ENCODE measurements at places on chromosomes 6 and 20. TPM values are rescaled to one million over a fixed set of nuclear protein-coding genes. Genes with fewer than 3 reads are reported as not detected.

The MUC21 gene
- 0.65 TPM for total RNA-seq

The LY6G6F gene
- not detected for total RNA-seq

The FOXA2 gene
- 17.5 TPM for total RNA-seq

The TSBP1 gene
- not detected for total RNA-seq

The CCN6 gene
- total RNA-seq: not detected

DNA sequence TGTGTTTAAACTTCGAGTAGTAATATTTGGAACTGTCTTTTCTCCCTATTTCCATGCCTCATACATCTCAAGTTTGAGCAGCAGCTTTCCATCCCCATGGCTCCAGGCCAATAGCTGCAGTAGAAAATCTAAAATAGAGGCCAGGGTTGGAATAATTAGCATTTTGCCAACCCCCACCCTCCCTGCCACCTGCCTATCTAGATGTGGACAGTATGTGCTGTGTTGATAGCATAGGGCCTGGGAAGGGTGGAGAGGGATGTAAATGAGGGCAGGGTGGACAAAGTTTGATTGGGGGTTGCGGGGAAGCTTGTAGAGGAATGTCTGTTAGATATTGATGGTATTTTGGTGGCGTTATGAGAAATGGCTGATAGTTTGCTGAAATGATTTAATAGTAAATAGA is 5.6 kb downstream of the TOP1 start:
- H3K27me3 ChIP-seq: no peaks in the 10 kb centered on the region
- H3K4me1 ChIP-seq: peaks cover 66% of the 10 kb centered on the region
- peak overlapping the region; percentile 17 for H3K27ac ChIP-seq
- H3K4me3 ChIP-seq: peak overlapping the region; percentile 27
- peaks cover 37% of the 10 kb centered on the region for H3K36me3 ChIP-seq

DNA sequence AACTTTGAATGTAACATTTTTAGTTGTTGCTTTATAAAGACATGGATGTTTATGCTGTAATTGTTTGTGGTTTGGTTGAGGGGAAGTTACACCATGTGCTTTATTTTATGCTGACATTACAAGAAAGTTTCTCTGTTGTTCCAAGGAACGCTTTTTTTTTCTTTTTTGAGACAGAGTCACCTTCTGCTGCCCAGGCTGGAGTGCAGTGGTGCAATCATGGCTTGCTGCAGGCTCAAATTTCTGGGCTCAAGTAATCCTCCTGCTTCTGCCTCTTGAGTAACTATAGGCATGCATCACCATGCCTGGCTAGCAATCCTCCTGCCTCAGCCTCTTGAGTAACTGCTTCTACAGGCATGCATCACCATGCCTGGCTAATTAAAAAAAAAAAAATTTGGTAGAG is 21.0 kb upstream of the IFNGR1 start:
- H3K27ac ChIP-seq: no peak overlapping the region
- no peaks in the 10 kb centered on the region for H3K36me3 ChIP-seq
- no peaks in the 10 kb centered on the region for H3K27me3 ChIP-seq
- no peaks in the 10 kb centered on the region for H3K4me1 ChIP-seq

GRCh38 chr6:100084991-100085364 is 91.0 kb upstream of the MCHR2 start:
- H3K36me3 ChIP-seq: no peaks in the 10 kb centered on the region
- no peak overlapping the region for H3K4me3 ChIP-seq
- no peaks in the 10 kb centered on the region for H3K27me3 ChIP-seq
- no peaks in the 10 kb centered on the region for H3K4me1 ChIP-seq
- no peak for DNase-seq

DNA sequence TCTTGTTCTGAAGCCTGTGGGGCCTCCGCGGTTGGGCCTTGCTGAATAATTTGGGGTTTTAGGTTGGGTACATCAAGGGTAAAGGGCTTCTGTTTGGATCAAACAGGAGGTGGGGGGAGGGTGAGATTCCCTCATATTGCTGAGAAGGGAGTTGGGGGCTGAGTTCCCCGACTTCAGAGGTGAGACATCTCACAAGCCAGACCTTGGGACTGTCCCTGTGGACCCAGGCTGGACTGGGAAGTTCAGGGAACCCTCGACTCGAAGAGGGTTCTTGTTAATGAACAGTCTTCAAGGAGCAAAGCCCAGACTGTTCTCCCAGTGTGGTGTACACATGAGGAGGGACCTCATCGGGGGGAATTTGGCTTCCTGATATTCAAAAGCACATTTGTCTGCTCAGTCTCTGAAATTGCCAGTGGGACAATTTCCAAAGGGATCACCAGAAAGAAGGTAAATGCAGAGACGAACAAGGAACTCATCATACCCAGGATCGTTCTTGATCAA is 118.5 kb downstream of the SYCP2 start:
- no peak overlapping the region for H3K27ac ChIP-seq
- no peak overlapping the region for H3K4me3 ChIP-seq
- peaks cover 5% of the 10 kb centered on the region for H3K4me1 ChIP-seq
- DNase-seq: no peak
- no peaks in the 10 kb centered on the region for H3K36me3 ChIP-seq
- peaks cover 18% of the 10 kb centered on the region for H3K27me3 ChIP-seq

DNA sequence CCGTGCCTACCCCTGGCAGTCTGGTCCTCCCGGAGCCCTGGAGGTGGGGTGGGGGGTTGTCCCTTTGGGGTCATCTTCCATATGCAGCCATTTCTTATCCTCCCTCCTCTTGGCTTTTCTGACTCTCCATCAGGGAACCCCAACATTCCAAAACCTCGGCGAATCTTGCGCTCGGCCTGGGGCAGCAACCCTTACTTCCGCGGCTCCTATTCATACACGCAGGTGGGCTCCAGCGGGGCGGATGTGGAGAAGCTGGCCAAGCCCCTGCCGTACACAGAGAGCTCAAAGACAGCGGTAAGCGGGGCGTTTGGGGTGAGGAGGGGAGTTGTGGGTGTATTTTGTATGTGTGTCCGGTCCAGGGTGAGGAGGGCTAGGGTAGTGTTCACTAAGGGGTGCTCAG is 168.0 kb upstream of the RNF24 start:
- no peak overlapping the region for H3K4me3 ChIP-seq
- no peaks in the 10 kb centered on the region for H3K27me3 ChIP-seq
- no peak overlapping the region for H3K27ac ChIP-seq
- peaks cover 30% of the 10 kb centered on the region for H3K36me3 ChIP-seq
- no peak for DNase-seq

DNA sequence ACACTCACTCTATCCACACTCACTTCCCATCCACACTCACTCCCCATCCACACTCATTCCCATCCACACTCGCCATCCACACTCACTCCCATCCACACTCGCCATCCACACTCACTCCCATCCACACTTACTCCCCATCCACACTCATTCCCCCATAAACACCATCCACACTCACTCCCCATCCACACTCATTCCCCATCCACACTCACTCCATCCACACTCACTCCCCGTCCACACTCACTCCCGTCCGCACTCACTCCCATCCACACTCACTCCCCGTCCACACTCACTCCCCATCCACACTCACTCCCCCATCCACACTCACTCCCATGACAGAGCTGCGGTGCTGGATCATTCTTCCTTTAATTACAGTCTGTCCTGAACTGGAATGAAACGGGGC is 17.1 kb downstream of the THBS2 start:
- no peaks in the 10 kb centered on the region for H3K4me1 ChIP-seq
- DNase-seq: no peak
- H3K27ac ChIP-seq: no peak overlapping the region
- no peak overlapping the region for H3K4me3 ChIP-seq
- peaks cover 3% of the 10 kb centered on the region for H3K27me3 ChIP-seq
- H3K36me3 ChIP-seq: peaks cover 8% of the 10 kb centered on the region

DNA sequence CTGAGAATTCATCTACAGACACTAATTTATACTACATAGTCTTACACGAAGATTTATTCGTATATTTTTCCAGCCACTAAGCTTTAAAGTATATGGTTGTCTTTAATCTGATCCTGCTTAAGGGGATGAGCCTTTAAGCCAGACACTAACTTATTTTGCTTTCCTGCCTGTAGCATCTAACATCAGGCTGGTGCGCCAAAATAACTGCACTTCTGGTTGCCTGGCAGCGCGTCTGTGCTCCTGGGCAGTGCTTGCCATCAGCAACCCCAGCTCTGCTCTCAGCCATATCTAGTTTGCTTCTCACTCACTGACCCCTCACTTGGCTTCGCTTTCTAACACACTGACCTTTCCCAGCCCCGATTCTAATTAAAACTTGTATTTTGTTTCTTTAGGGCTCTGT is 21.8 kb downstream of the HMGCLL1 start:
- no peak overlapping the region for H3K27ac ChIP-seq
- DNase-seq: no peak
- peaks cover 3% of the 10 kb centered on the region for H3K27me3 ChIP-seq
- peaks cover 4% of the 10 kb centered on the region for H3K4me1 ChIP-seq
- H3K36me3 ChIP-seq: no peaks in the 10 kb centered on the region
- no peak overlapping the region for H3K4me3 ChIP-seq

GRCh38 chr6:37459981-37460800 is 27.2 kb downstream of the CMTR1 start:
- H3K36me3 ChIP-seq: peaks cover 38% of the 10 kb centered on the region
- no peak for DNase-seq
- no peaks in the 10 kb centered on the region for H3K27me3 ChIP-seq
- H3K4me3 ChIP-seq: no peak overlapping the region
- peaks cover 8% of the 10 kb centered on the region for H3K4me1 ChIP-seq
- no peak overlapping the region for H3K27ac ChIP-seq

DNA sequence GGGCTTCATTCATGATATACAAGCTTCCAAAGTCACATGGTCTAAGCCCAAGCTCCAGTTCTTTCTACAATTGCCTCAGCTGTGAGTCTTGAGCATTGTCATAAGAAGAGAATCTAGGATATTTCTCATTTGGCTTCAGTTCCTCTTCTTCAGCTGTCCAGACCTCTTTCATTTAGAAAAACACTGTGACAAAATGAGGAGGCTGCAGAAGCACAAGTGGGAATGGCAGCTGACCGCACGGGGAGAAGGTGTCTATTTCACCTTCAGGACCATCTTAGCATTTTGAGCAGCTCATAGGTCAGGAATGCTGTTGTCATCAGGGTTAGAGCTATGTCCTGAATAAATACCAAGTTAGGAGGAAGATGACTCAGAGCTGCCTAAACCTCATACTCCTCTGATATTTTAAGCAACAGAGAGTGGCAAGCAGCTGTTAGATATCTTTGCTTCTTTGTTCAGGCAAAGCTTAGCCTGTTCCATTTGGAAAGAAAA is 390.1 kb upstream of the CITED2 start:
- H3K36me3 ChIP-seq: no peaks in the 10 kb centered on the region
- peak overlapping the region; percentile 70 for H3K27ac ChIP-seq
- DNase-seq: no peak
- no peaks in the 10 kb centered on the region for H3K27me3 ChIP-seq

- peak; percentile 45 for DNase-seq
- H3K27me3 ChIP-seq: no peaks in the 10 kb centered on the region
- peaks cover 15% of the 10 kb centered on the region for H3K36me3 ChIP-seq
- H3K4me3 ChIP-seq: no peak overlapping the region
Observed at GRCh38 chr6:166938150-166938549, 18.2 kb downstream of the RNASET2 start.

DNA sequence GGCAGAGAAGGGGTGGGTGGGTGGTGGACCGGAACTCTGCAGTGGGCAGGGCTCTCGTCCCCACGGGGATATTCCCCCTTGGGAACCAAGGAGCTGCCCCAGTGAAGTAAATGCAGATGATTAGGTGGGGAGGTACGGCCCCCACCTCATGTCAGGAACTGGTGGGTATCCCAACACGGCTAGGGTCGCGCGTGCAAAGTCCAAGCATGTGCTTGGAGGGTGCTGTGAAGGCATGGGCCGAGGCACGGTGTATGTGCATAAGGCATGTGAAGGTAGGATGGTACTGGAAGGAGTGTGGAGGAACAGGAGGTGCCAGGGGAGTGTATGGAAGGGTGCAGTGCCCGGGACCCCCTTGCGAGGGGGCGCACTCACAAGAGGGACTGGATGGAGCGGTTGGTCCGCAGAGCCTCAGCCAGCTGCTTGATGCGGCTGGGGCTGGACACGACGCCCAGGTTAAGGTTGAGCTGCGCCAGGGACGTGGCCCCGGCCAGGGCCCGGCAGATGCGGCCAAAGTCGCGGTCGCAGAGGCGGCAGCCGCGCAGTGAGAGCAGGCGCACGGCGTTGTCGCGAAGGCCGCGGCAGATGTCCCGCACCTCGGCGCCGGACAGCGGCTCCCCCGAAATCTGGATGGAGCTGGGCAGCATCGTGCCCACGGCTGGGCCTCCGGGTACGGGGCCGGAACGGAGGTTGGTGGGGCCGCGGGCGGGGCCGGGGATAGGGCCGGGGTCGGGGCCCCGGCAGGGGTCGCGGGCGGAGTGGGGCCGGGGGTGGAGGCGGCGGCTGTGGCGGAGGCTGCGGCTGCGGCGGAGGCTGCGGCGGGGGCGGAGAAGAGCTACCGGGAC is 783 bp downstream of the LRRC73 start:
- no peak for DNase-seq
- H3K36me3 ChIP-seq: peaks cover 12% of the 10 kb centered on the region
- peaks cover 19% of the 10 kb centered on the region for H3K27me3 ChIP-seq
- H3K4me3 ChIP-seq: peak overlapping the region; percentile 88

- no peak for DNase-seq
- peaks cover 10% of the 10 kb centered on the region for H3K4me1 ChIP-seq
- no peaks in the 10 kb centered on the region for H3K36me3 ChIP-seq
- H3K27ac ChIP-seq: no peak overlapping the region
Observed at GRCh38 chr6:44012078-44012493, 115.2 kb downstream of the MRPL14 start.

DNA sequence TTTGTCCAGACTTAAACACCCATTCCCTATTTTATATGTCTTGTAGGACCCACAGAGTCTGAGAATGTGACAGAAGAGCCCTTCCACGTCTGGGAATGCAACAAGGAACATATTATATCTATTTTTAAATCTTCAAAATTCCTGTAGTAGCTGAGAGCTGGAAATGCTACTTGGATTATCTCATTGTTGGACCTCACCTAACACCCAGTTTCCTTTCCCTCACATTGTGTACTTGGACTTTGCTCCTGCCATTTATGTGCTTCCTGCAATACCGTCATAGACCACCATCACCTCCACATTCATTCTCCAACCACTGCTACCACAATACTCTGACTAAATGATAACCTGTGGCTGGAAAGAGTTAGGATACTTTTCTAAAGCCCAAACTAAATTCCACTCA is 335.4 kb downstream of the COL12A1 start:
- H3K27ac ChIP-seq: no peak overlapping the region
- peaks cover 11% of the 10 kb centered on the region for H3K4me1 ChIP-seq
- peaks cover 24% of the 10 kb centered on the region for H3K27me3 ChIP-seq
- no peak overlapping the region for H3K4me3 ChIP-seq

- no peak overlapping the region for H3K27ac ChIP-seq
- H3K4me1 ChIP-seq: peaks cover 32% of the 10 kb centered on the region
- no peak for DNase-seq
- H3K4me3 ChIP-seq: no peak overlapping the region
Observed at GRCh38 chr20:38111366-38112232, 53.5 kb downstream of the TGM2 start.

DNA sequence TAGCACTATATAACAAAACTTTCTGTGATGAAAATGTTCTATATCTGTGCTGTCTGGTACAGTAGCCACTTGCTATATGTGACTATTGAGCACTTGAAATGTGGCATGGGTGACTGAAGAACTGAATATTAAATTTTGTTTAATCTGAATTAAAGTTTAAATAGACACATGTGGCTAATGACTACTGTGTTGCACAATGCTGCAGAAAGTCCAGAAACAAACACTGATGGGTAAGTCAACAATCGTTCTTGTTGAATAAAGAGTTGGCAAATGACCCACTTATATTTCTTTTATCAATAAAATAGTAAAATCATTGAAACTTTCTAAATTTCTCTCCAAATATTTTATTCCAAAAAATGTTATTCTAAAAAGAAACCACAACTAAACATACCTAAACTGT is 81.8 kb downstream of the PROKR2 start:
- H3K4me3 ChIP-seq: no peak overlapping the region
- peaks cover 46% of the 10 kb centered on the region for H3K27me3 ChIP-seq
- H3K27ac ChIP-seq: no peak overlapping the region

Data from type B pancreatic cell (in vitro differentiated cells).